ENCODE measurements at places on chromosomes 2 and 18.

DNA sequence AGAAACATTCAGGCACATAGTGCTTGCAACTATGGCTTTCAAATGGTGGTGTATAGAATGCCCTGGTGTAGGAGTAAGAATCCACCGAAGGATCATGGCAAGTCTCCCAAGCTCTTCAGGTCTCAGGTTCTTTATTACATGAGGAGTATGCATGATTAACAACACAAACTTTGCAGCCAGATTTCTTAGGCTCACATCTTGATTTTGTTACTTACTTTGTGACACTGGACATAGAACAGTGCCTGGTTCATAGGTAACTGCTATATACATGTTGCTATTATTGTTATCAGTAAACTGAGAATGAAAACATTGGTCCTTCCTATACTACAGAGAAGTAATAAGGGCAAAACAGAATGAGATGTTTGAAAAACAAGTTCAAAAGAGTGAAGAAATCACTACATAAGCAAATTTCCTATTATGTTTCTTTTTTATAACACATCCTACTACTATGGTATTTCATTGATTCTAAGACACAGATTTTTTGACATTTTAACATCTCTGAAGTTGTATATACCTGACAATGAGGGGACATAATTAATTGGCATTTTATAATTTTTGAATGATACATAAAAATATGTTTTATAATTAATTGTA, 284.9 kb downstream of the C1D start:
- DNase-seq, result no peak

DNA sequence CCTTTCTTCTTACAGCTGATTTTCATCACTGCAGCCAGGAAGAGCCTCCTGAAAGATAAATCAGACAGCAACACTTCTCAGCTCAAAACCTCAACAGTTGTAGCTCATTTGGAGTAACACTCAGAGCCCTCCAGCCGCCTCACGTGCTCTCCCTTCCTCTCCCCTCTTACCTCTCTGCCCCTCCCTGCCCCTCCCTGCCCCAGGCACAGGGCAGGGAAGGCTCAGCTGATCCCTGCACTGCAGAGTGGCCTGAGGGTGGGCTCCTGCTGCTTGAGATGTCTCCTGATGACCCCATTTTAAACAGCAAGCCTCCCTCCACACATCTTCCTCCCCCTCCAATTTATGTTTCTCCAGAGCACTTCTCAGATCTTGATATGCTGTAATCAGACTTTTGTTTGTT, 54.4 kb downstream of the SH3YL1 start:
- DNase-seq, result no peak

DNA sequence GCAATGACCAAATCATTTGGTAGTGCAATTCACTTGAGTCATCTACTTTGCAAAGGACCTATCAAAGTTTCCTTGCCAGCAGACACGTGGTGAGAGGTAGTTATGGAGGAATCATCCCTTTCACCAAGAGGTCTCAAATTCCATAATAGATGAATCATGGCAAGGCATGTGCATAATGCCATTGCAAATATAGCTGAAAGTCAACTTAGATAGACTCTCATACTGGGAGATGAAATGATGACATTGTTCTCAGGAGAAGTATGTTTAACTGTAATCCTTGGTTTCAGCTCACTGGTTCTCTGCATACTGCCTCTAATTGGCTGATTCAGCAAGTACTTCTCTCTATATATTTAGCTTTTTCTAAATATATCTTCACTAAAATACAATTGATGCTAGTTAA, 57.2 kb downstream of the CALCRL start:
- DNase-seq, result no peak

- DNase-seq, result no peak
These were observed 3.5 kb upstream of the NFATC1 start for GRCh38 chr18:79392226-79392625.

DNA sequence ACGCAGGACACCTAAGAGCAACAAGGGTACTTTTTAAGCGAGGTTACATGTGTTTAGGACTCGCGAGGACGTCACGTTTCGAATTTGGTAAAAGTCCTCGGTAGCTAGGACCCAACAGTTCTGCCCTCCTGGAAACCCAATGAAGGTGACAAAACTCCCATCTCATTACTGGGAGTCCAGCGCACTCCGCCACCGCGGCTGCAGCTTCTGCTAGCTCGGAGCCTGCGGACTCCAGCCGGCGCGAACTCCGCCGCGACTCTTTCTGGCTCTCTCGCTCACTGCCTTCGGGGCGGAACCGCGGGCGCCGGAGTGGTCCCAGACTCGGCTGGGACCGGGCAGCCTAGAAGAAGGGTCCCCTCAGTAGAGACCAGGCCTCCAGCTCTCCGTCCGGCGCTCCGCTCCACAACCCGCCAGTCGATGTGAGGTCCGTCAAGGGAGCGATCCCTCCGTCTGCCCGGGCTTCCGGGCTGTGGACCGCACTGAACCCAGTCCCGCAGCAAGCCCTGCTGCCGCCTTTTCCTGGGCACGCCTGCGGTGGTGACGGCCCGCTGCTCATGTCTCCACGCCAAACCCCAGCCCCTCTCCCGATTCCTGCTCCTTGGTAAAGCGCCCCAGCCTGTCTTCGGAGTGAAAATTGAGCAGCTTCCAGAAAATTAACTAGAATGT, 3.0 kb upstream of the OSR1 start:
- no peak for DNase-seq

DNA sequence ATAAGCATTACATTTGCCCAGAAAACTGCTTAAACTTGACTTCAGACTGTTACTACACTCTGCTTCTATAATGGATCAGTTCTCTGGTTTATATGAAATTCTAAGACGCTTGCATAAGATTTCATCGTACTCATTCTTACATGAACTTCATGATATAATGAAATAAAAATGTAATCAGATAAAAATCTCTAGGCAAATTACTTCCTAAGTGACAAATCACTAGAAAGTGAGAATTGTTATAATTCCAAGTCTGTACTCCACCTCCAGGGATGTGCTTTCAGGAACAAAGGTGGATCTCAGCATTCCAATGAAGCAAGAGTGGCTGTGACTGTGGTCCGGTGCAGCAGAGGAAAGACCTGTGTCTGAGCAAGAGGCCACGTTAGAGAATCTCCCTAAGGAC, 226.2 kb downstream of the PIEZO2 start:
- DNase-seq, result no peak

DNA sequence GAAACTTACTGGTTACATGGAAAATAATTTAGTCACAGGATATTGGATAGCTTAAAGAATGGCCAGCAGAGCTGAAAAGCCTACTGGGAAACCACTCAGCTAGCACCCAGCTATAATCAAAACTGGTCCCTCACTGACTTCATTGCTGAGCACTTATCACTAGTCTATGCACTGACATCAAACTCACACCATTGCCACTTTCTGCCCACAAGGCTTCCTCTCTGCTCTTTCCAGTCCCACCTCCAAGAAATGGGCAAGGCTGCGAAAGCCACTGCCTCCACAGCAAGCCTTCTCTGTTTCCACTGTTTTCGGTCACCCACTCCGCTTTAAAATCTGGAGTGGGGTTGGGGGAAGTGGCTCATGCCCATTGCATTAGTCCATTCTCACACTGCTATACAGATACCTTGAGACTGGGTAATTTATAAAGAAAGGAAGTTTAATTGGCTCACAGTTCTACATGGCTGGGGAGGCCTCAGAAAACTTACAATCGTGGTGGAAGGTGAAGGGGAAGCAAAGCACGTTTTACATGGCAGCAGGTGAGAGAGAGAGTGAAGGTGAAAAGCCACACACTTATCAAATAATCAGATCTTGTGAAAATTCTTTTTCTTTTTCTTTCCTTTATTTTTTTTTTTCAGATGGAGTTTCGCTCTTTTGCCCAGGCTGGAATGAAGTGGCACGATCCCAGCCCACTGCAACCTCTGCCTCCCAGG, 77.0 kb upstream of the CERS6 start:
- peak; percentile 31 for DNase-seq

DNA sequence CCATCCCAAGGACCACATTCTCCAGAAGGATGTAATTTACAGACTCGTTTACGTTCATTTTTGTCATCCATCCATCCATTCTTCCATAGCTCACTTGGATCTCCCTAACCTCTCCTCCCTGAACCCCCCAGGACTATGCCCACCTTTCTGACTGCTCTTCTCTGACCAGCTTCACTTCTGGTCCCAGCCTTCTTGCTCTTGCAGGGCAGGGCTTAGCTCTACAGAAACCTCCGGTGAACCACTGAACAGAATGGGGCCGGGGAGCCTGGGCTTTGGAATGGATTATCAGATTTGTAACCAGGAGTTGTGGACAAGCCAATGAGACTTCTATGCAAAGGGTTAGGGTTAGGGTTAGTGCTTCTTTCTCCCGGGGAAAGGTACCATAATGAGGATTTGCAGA, 95.0 kb downstream of the TGFA start:
- no peak for DNase-seq

- DNase-seq, result no peak
These were observed 101.4 kb downstream of the RBMS1 start for GRCh38 chr2:160392201-160392600.

DNA sequence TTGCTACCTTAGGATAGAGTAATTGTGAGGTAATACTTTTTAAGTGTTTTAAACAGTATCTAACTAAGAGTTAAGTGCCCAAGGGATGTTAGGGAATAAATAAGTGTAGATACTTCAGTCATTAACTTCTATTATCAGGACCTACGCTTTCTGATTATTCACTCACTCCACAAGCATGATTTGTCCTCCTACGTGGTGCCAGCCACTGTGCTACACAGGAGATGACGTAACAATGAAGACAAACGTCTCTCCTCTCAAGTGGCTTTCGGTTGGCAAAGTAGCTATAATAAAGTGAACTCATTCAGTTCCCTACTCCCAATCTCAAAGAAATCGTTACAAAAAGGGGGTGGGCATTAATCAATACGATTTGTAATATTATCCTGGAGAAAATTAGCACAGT, 100.9 kb upstream of the SETBP1 start:
- no peak for DNase-seq

- DNase-seq, result no peak
These were observed 175.6 kb upstream of the FANCL start for GRCh38 chr2:58416696-58417095.

DNA sequence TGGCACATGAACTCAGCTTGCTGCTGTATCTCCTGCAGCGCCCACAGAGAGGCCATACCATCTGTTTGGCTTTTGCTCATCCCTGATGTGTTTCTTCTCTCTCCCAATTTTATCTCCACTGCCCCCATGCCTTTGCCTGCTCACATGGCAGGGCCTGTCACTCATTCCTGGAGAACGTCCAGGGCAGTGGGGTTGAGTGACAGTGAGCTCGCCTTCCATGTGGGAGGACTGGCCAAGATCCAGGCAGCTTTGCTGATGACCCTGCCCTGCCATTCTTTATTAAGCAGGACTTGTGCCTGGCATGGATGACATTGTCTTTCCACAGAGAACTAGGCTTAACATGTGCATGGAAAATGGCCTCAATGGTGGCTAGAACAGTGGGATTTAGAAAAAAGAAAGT, 230.5 kb upstream of the THSD7B start:
- DNase-seq, result no peak

- no peak for DNase-seq
These were observed 927.9 kb upstream of the ACVR2A start for GRCh38 chr2:146916914-146917313.

GRCh38 chr2:100755441-100755840, 64.5 kb upstream of the NPAS2 start:
- no peak for DNase-seq

- DNase-seq, result no peak
These were observed 177.3 kb downstream of the HDAC4 start for GRCh38 chr2:239223310-239224198.

DNA sequence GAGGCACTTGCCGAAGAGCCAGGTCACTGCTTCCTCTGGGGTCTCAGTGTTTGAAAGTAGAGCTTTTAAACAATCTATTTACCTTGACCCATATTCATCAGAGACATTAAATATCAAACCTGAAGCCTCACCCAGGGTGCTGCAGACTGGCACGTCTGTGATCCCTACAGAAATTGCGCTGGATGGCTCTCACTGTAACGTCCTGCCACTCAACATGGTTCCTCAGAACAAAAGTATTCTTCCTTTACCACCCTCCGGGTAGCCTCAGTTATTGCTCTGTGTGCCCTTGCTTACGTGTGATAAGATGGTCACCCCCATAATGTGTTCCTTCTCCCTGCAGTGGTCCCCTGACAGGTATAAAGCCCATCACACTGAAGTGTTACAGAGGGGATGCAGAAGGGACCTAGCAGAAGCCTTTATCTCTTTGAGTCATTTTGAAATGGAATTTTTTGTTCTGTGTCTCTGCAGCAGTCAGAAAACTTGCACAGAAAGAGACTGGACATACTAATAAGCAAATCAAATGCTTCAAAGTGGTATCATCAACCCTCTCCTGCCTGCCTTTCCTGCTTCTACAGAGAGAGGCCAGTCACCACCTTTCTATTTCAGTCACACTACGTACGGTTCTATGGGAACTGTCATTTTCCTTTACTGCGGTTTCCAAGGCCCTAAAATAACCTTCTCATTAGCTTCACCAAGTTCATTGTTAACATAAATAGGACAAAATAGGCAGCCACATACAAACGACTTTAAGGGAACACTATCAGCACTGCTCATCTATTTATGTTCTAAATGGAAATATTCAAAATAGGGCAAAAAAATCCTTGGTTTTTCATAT, 86.8 kb downstream of the METTL8 start:
- no peak for DNase-seq

- no peak for DNase-seq
These were observed 51.3 kb downstream of the BCL11A start for GRCh38 chr2:60502144-60502543.

DNA sequence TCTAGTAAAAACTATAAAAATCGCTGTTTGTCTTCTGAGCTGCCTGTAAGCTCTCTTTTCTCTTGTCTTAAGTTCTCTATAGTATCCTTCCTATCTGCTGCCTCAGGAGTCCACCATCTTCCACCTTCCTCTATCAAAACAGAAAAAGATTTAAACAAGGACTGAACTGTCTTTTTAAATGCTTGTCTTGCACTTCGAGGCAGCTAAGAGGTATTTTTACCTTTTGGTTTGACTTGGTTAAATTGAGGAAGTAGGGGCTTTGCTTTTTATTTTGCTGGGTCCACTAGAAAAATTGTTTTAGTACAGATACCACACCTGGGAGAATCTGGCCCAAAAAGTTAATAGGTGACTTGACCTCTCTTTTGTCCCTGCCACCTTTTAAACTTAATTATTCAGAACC, 12.2 kb downstream of the SESTD1 start:
- no peak for DNase-seq

DNA sequence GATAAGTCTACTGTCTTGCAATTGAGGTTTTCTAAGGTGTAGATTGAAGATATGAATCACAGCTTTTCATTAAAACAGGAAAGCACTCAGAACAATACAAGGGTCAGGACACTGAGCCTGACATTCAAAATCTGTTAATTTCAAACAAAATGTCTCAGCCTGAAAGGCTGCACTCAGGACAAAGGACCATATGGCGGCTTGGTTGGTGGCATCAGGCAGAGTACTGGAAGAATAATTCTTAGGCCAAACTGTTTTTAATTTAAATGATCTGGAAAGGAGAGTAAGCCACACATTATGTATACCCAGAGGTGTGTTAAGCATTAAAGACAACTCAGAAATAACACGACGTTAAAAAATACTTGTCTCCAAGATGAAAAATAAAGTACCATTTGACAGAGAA, 85.9 kb downstream of the SKA1 start:
- DNase-seq, result no peak

- DNase-seq, result no peak
These were observed 31.2 kb upstream of the EN1 start for GRCh38 chr2:118878531-118879149.
